ENCODE measurements at places on chromosomes 16 and 17.
A peak's percentile ranks its signal among the peaks of the same experiment; 100 is the strongest.

- no peak for DNase-seq
Measured at GRCh38 chr16:20310421-20311395, 16.6 kb downstream of the GP2 start.

- DNase-seq: no peak
Measured at GRCh38 chr17:74639704-74640151, 16.2 kb upstream of the CD300E start.

DNA sequence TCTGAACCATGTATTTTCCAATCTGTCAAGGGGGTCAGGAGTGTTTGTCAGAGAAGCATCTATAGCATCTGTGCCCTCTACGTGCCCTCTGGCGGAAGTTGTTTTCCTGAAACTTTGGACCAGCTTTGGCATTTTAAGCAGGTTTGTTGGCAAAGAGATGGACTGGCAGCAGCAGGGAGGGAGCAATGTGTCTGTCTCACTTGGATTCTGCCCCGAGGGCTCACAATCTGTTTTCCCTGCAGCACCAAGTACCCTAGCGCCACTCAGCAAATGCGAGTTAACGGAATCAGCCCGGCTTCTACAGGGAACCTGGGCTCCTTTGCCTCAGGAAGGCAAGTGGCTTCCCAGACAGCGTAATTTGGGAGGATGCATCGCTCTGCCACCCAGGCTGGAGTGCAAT is 17.4 kb downstream of the DUSP14 start:
- no peak for DNase-seq

GRCh38 chr16:379183-379960 is 2.4 kb downstream of the PGAP6 start:
- DNase-seq: no peak

DNA sequence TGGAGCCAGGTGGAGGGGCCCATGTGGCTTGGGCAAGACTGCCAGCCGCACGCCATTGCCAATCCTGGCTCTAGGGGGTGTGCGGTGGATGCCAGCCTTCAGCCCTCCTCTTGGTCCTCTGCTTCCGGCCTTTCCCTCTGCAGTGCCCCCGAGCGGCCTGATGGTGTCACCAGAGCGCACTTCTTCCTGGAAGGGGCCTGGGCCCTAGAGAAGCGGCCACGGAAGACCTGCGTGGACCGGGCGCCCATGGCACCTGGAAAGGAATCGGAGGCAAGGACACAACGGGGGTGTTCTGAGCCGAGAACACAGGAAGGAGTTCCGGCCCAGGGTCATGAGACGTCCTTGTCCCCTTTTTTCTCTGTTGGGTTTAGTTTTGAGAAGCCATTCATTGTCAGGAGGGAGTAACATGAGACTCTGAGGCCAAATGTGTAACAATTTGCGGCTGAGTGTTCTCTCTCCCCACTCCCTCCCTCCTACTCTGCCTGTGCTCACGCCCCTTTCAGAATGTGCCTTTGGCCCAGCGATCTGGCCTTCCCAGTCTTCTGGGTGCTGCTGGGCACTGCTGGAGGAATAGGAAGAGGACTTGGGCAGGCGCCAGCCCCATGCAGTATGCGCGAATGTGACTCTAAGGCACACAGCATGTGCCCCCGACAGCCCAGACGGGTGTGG is 92.8 kb downstream of the IRX3 start:
- peak; percentile 69 for DNase-seq

All from stimulated activated CD8-positive, alpha-beta memory T cell treated with anti-CD3 and anti-CD28 coated beads, Interleukin-4, amount 100 ng/mL, for 48 hours (primary cell).